ENCODE measurements at places on chromosomes 12 and 14. TPM values are rescaled to one million over a fixed set of nuclear protein-coding genes. Genes with fewer than 3 reads are reported as not detected.

DNA sequence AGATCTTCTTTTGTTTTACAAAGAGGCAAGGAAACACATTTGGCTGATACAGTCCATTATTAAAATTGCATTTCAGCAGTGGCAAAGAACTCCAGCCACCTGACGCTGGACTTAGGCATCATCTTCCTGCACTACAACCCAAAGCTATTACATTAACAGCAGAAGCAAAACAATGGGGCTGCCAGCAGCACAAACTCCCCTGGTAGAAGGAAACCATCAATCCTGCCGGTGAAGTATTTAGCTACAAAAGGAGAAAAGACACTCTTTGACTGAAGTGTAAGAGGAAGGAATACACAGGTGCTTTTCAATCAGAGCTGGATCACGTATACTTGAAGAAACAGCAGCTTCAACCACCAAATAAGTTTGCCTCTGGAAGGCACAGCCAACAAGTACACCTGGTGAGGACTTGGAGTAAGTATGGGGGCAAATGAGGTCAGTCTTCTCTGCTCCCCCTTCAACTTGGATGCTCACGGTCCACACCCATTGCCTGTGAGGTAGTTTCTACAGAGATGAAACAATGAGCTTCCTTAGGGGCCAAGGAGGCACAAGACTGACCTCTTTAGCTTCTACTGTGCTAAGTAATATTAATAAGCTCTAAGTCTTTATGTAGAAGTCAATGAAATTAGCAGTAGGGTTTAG, 125.9 kb upstream of the FOXN3 start:
- no peak for DNase-seq
- H3K27me3 ChIP-seq = no peaks in the 10 kb centered on the region
- H3K4me3 ChIP-seq = no peak overlapping the region
- H3K4me1 ChIP-seq = no peaks in the 10 kb centered on the region

- no peak overlapping the region for H3K27ac ChIP-seq
- H3K27me3 ChIP-seq = no peaks in the 10 kb centered on the region
- no peak for DNase-seq
Observed at GRCh38 chr12:42873401-42873800, 283.9 kb upstream of the PRICKLE1 start.

DNA sequence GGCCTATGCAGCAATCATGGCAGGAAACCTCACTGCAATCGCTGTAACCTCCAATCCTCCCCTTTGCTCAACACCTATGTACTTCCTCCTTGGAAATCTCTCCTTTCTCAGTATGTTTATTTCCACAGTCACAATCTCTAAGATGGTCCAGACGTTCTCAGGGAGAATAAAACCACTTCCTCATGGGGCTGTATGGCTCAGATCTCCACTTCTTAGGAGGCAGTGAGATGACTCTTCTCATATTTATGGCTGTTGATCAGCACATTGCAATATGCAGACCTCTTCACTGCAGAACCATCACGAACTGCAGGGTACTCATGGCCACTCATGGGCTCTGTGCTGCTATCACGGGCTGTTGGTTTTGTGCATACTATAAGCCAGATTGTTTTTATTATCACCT, 17.1 kb upstream of the OR4K17 start:
- DNase-seq = no peak
- H3K27ac ChIP-seq = no peak overlapping the region
- no peaks in the 10 kb centered on the region for H3K27me3 ChIP-seq
- no peaks in the 10 kb centered on the region for H3K36me3 ChIP-seq
- no peaks in the 10 kb centered on the region for H3K4me1 ChIP-seq

- no peak overlapping the region for H3K4me3 ChIP-seq
- no peak overlapping the region for H3K27ac ChIP-seq
- H3K4me1 ChIP-seq = no peaks in the 10 kb centered on the region
Observed at GRCh38 chr14:95097385-95097784, 59.9 kb downstream of the DICER1 start.

VSIG10 gene
- total RNA-seq = 24.3 TPM

AHNAK2 gene
- total RNA-seq = 1.6 TPM

CLEC2A gene
- total RNA-seq = not detected

Measured in SJCRH30 (cell line).